Cerebellum (tissue), 4 donors: ENCODE measurements at places on chromosomes 1 and 21.

GRCh38 chr1:79042117-79042516 lies 35.6 kb upstream of the ADGRL4 start:
- DNase-seq = no peak

DNA sequence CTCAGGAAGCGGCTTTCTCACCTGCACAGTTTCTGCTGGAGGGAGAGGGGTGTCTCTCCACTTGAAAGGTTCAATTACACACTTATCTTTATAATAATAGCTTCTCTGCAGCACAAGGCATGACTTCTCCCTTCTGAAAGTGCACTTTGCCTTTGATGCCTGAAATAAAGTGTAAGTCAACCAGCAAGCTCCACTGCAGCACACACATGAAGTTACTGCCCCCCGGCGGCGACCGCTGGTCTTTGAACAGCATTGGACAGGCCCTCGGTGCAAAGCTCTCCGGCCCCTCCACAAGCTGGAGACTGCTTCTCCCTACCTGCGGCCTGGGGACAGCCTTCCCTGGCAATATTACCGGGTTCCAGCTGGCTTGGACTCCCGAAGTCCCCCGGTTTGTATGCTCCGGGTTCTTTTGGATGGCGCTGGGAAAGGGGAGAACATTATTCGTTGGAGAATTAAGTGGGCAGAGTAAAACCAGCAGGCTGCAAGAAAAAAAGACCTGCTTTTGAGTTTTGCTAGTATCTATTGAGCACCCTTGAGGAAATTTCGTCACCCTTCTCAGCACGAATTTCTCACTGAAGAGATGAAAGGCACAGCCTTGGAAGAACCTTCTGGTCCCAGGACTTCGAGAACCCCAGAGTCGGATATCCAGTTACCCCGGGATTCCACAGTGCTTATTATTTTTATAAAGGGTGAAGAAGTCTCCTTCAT lies 11.8 kb downstream of the RCAN1 start:
- peak; percentile 81 for DNase-seq

GRCh38 chr1:228120351-228120750 lies 11.3 kb upstream of the MRPL55 start:
- no peak for DNase-seq

GRCh38 chr1:52122384-52122783 lies 19.5 kb upstream of the ZFYVE9 start:
- no peak for DNase-seq

- DNase-seq = no peak
Observed at GRCh38 chr21:32073190-32073589, 200.4 kb downstream of the HUNK start.

- no peak for DNase-seq
Observed at GRCh38 chr1:31681415-31681814, 22.4 kb downstream of the COL16A1 start.

DNA sequence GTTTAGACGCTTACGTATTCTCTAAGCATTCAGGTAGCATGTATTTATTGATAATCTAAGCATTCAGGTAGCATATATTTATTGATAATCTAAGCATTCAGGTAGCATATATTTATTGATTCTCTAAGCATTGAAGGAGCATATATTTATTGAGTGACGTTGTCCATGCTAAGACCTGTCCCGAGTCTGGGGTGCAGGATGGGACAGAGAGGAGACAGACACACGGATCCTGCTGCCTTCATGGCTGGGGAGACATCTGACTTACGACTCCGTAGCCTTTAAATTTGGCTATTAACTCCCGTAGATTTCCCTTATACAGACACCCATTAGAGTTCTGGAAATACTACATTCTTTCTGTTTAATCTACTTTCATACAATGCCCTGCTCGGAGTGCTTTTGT lies 982 bp downstream of the SCCPDH start:
- DNase-seq = no peak

GRCh38 chr1:92298573-92299476 lies at the start of the genes GLMN and RPAP2:
GLMN (minus strand) TSS chr1:92298987; CDS start chr1:92297999, 988 bp downstream.
RPAP2 (plus strand) TSS chr1:92299059; CDS start chr1:92299074, 15 bp downstream.
- DNase-seq = peak; percentile 91

DNA sequence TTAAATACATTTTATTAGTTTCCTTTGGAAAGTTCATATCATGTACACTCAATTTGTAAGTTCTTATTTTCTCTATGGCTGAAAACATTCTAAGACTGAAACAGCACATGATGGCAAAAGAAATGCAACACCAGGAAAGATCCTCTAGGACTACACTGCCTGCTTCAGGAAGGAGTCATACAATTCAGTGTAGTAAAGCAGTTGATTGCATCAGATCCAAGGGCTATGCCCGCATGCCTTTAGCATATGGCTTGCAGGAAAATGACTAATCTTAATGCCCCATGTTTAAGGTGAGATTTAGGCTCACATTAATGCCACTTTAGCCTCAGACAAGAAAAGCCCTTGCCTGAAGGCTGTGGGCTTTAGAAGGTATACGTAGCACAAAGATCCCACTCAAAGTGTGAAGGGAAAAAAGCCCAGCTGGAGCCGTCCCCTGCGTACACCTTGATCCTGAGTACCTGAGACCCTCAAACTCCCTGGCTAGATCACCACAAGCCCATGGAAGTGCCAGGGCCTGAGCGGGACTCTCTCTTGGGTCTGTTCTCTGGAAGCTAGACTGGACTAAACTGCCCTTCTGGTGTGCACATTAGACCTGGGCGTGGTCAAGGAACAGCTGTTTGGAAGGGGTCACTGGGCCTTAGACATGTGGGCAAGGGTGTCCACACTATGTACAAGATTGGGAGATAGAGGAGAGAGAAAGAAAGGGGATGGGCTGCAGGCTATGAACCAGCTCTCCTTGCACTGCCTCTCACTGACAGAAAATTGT lies 52.9 kb downstream of the ESRRG start:
- DNase-seq = no peak

- no peak for DNase-seq
Observed at GRCh38 chr1:148363439-148363810, 119.7 kb downstream of the PPIAL4G start.

DNA sequence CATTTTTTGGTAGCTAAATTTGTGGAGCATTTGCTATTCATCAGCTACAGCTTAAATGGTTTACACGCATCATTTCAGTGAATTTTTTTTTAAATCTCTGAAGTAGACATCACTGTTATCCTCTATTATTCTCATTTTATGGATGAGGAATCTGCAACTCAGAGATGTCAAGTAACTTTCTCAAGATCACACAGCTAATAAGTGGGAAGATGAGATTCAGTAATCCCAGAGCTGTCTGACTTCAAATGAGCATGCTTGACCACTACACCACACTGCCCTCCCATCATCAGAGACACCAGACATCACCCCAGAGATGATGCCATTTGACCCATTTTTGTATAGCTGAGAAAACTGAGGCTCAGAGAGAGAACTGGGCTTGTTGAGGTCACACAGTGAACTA lies 116.4 kb downstream of the RRAGC start:
- DNase-seq = no peak

DNA sequence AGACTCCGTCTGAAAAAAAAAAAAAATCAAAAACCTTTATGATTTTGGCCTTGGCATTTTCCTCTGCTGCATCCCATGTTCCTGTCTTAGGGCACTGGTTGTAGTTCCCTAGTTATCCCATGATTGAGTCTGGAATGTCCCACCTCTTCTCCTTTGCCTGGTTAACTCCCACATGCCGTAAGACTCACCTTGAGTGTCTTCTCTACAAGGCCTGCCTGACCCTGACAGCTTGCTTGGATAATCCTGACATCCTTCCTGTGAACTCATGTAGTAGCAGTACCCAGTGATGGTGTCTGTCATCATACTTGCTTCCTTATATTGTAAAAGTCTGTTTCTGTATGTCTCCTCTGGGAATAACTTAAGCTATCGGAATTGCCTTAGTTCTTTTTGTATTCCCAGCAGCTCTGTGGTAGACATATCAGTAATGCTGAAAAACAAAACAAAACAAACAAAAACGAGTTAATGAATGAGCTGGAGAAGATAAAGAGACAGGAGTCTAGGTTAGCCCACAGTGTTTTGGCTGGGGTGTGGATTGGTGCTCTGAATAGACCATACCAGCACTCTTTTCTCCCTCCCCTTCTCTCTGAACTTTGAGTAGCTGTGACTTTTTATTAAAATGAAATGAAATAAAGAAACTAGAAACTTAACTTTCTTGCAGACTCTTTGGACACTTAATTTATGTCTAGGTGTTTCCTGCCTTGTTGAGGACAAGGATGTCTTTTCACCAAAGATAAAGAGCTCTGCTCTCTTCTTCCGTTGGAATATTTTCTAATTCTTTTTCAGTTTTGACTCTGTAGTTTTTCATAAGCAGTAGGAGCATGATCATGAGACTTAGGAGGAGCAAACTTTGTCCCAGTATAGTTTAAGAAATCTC lies 15.1 kb downstream of the NEK7 start:
- DNase-seq = no peak

DNA sequence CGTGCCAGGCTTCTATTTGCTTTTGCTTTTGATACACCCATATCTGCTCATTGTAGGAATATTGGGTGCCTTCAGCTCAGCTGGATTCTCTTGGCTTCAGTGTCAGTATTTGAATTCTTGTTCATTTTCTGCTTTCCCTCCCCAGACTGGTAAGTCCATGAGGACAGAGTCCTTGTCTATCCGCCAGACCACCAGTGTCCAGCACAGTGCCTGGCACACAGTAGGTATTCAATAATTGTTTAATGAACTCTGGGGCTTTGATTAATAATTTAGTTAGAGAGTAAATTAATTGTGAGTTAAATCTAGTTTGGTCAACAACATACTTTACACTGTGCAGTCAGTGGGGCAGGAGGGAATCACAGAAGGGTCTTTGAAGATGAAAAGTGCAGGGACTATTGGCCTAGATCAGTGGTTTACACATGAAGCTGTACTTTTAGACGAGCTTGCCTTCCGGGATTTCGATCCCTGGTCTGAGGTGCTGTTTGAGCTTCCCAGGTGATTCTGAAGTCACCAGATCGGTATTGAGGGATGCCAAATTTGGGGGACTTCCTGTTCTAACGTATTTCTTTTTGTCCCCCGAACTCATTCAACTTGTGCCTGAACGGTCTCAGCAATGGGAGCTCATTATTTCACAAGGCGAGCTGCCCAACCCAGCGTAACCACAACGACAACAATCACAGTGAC lies 119.1 kb upstream of the JUN start:
- DNase-seq = no peak

DNA sequence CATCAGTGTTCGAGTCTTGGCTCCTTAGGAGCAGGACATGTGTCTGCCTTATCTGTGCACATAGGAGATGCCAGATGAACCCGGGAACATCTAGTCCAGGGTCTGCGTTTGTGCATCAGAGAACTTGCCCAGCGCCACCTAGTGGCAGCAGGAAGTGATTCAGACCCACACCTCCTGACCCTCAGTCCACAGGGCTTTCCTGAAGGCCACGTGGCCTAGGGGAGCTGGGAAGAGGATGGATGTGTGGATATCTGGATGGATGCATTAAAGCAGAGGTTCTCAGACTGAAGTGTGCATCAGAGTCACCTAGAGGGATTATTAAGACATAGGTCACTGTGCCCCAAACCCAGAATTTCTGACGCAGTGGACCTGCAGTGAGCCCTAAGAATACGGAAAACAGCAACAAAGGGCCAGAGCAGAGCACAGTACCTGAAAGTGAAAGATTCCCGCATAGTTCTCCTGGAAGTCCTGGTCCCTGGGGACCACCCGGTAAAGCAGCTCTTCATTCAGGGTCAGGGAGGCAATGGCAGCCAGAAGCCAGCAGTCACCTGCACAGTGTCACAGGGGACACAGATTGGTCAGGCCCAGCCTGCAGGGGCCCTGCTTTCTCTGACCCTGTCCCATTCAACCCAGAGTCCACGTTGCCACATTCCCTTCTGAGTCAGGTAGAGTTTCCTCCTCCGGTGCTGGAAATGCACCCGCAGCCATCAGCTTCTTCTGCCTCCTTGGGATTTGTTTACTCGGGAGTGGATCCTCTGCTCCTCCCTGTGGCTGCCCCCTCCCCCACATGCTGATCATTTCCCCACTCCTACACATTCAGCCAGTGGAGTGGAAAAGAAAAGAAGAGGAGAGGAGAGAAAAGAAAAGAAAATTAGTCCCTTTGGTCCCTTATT lies 37.0 kb downstream of the CAPN8 start:
- peak; percentile 32 for DNase-seq

DNA sequence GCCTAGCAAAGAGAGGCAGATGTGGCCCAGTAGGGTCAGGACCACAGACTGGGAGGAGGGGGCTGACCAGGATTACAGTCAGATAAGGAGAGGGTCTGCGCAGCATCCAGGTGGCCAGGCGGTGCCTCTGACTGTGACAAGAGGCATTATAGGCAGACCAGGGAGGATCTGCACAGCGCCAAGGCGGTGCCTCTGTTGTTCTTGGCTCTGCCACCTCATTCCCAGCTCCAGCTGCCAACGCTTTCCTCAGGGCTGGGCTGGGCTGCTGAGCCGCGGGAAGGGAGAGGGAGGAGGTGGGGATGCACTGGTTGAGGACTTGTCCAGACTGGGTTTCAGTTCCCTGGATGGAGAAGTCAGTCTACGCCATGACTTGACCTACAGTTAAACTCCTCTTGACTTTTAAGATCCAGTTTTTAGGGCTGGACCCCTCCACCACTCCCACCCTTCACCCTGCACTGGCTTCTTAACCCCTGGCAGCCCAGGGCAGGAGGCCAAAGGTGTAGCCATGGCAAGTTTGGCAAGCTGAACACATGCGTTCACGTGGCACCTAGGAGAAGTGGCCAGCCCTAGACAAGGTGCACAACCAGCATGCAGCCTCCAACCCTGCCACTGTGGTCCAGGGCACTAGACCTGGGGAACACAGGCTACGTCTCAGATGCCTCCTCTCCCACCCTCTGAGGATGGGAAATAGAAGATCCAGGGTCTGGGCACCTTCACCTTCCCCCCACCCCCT lies 4.5 kb upstream of the CRABP2 start:
- DNase-seq = no peak
